ENCODE measurements at places on chromosomes 13 and 19.

DNA sequence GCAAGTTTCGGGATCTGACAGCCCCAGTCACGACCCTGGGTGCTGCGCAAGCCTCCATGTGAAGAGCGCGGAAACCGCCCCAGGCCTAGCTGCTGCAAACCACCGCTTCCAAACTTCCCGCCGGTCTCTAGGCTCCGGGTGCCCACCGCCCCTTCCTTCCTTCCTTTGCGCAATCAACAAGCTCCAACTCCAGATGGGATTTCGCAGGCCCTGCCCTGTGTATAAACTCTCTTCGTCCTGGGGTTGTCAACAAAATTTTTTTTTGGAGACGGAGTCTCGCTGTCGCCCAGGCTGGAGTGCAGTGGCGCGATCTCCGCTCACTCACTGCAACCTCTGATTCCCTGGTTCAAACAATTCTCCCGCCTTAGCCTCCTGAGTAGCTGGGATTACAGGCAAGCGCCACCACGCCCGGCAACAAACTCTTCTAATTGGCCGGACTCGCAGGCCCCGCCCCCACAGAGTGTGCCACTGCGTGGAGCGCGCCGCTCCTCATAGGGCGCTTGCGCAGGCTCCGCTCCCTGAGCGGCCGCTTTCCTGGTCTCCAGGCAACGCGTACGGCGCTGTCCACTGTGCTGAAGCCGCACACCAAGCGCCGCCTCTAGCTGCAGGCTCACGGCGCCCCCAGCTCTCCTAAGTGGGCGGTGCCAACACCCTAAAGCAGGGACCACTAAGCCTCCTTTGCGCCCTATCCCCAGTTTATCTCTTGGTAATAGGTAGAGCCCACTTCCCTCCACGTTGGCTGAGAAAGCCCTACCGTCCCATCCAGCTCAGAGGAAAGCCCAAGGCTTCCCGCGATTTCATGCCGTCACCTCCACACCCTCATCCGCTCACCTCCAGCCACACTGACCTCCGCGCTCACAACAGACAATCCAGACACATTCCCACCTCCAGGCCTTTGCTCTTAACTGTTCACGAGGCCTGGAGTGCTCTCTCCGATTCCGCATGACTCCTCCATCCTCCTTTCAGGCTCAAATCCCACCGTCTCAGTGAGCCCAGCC lies 5.5 kb upstream of the QTRT1 start:
- no peaks in the 10 kb centered on the region for H3K27me3 ChIP-seq
- no peaks in the 10 kb centered on the region for H3K4me1 ChIP-seq
- peak overlapping the region; percentile 19 for H3K4me3 ChIP-seq
- peaks cover 19% of the 10 kb centered on the region for H3K36me3 ChIP-seq

GRCh38 chr19:44718441-44719261 lies 19.7 kb downstream of the CEACAM16 start:
- peak; percentile 74 for DNase-seq
- no peak overlapping the region for H3K4me3 ChIP-seq
- no peaks in the 10 kb centered on the region for H3K36me3 ChIP-seq
- H3K27ac ChIP-seq = peak overlapping the region; percentile 91

DNA sequence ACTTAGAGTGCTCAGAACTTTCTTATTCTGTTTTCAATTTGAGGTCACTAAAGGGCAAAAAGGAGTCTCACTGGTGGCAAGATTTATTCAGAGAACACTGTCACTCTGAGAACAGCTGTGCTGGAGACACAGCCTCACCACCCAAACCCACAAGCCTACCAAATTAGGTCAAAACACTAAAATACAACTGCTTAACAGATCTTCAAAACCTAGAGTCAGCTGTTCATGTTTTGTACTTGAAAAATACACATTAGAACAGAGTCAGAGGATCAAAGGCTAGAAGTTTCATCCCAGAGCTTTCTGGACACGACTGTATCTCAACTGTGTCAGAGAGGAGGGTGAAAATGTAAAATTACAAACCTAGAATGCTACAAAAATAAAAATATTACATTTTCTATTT lies 89.3 kb downstream of the MIPEP start:
- no peak overlapping the region for H3K27ac ChIP-seq
- H3K36me3 ChIP-seq = peaks cover 14% of the 10 kb centered on the region
- H3K4me3 ChIP-seq = no peak overlapping the region

GRCh38 chr13:92260363-92260762 lies 861.9 kb downstream of the GPC5 start:
- no peak for DNase-seq
- H3K4me1 ChIP-seq = no peaks in the 10 kb centered on the region
- no peak overlapping the region for H3K4me3 ChIP-seq
- H3K36me3 ChIP-seq = no peaks in the 10 kb centered on the region
- H3K27ac ChIP-seq = no peak overlapping the region

GRCh38 chr19:6556480-6557195 lies 25.8 kb downstream of the TNFSF9 start:
- no peaks in the 10 kb centered on the region for H3K36me3 ChIP-seq
- DNase-seq = no peak
- no peaks in the 10 kb centered on the region for H3K27me3 ChIP-seq

DNA sequence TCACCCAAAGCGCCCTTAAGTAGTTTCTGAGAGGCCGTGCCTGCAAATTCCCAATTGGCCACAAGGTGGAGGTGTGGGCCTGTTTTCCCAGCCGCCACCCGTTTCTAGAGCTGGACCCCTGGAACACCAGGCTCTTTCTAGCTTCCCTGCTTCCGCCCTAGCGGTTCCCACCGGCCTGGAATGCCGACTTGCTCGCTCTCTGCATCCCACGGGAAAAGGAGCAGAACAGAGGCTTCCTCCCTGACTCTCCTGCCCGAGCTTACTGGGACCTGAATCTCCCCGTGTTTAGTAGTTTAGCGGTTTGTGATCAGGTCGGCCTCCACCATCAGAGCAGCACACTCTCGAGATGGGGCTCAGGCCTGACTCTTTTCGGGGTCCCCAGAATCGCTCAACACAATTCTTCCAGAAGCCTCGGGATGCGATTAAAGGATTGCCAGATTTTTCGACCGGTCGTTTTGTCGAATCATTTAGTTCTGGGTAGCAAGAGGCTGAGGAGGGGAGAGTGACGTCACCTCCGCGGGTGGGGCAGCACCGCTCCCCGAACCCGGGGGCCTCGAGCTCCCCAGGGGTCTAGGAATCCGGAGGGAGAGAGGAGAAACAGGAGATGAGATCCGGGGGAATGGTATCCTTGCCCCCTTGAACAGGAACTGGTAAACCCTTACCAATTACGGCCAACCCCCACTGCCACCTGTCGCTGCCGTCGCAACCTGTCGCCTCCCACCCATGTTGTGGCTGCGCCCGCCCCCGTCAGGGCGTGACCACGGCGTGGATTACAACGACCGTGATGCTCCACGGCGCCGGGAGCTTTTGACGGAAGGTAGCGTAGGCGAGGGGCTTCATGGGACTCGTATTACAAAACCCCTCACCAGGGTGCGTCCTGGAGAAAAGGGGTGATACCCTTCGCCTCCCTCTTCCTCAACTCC lies 8.0 kb downstream of the NAPSA start:
- no peak overlapping the region for H3K4me3 ChIP-seq
- no peaks in the 10 kb centered on the region for H3K27me3 ChIP-seq
- peak; percentile 56 for DNase-seq
- no peaks in the 10 kb centered on the region for H3K36me3 ChIP-seq
- no peaks in the 10 kb centered on the region for H3K4me1 ChIP-seq

- H3K36me3 ChIP-seq = no peaks in the 10 kb centered on the region
- no peak overlapping the region for H3K4me3 ChIP-seq
Measured at GRCh38 chr13:41004875-41005693, 14.0 kb downstream of the ELF1 start.

- no peak for DNase-seq
- H3K4me3 ChIP-seq = no peak overlapping the region
- no peak overlapping the region for H3K27ac ChIP-seq
- H3K36me3 ChIP-seq = no peaks in the 10 kb centered on the region
- no peaks in the 10 kb centered on the region for H3K27me3 ChIP-seq
Measured at GRCh38 chr19:1177322-1178114, 3.5 kb upstream of the SBNO2 start.

- H3K4me1 ChIP-seq = peaks cover 10% of the 10 kb centered on the region
- peaks cover 3% of the 10 kb centered on the region for H3K36me3 ChIP-seq
- H3K27me3 ChIP-seq = peaks cover 11% of the 10 kb centered on the region
Measured at GRCh38 chr19:50328224-50328872, 829 bp downstream of the KCNC3 start.

DNA sequence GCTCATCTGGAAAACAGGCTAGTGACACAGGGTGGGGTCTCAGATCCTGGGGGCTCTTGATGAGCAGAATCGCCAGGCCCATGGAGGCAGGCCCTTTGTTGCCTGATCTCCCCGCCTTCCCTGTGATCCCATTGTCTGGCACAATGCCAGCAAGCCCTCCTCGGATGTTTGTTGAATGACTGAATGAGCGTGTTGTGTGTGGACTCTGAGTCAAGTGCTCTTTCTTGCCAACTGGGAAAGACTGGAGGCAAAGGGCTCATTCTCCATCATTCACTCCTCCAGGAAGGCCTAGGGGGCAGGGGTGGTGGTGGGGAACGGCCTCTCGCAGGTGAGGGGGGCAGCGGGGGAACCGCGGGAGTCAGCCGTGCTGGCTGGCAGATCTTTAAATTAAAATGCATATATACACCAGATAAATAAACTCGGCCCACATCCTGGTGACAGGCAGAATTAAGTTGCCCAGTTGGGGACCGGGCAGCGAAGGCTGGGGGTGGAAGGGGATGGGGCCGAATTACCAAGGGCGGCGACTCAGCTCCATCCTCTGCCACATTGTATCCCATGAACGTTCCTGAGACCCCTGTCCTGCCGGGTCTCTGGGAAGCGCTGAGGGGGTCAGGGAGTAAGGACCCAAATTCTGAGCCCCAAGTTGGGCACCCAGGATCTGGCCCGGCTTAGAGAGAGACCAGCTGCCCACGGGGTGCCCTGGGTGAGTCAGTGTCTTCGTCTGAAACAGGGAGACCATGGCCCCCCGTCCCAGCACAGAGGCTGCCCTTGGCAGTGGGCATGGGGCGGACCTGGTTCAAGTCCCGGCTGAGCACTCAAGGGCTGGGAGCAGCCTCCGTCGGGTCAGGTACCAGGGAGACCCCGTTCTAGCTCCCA lies 24.5 kb downstream of the EFNA2 start:
- H3K36me3 ChIP-seq = no peaks in the 10 kb centered on the region
- no peaks in the 10 kb centered on the region for H3K4me1 ChIP-seq
- H3K27me3 ChIP-seq = no peaks in the 10 kb centered on the region

- no peak overlapping the region for H3K27ac ChIP-seq
- peaks cover 9% of the 10 kb centered on the region for H3K36me3 ChIP-seq
- peak; percentile 75 for DNase-seq
- no peaks in the 10 kb centered on the region for H3K4me1 ChIP-seq
- H3K4me3 ChIP-seq = no peak overlapping the region
Measured at GRCh38 chr19:35549174-35549788, 3.9 kb downstream of the TMEM147 start.

DNA sequence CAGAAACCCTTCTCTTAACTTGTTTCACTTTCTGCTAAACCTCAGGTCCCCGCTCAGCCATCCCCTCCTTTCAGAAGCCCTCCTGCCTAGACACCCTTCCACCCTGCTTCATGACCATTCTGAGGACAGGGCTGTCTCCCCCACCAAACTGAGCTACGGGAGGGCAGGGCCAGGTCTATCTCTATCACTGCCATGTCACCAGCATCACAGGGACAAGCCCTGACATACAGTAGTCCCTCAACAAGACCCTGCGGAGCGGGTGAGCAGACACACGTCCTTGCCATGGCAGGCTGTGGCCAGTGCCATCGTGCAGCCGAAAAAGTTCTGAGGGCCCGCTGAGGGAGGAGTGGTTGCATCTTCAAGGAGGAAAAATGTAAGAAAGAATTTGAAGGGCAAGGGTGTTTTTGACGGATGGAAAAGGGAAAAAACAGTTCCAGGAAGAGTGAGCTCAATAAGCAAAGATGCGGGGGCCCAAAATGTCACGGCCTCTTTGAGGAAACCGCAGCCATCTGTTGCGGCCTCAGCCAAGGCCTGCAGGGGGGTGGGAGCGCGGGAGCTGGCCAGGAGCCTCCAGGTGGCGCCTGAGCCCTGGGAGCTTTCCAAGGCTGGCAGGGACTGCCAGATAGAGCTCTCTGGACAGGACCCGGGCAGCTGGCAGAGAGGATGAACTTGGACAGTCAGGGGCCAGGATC lies 8.1 kb downstream of the PTGIR start:
- DNase-seq = no peak
- no peaks in the 10 kb centered on the region for H3K27me3 ChIP-seq
- no peak overlapping the region for H3K4me3 ChIP-seq
- H3K27ac ChIP-seq = no peak overlapping the region
- H3K4me1 ChIP-seq = no peaks in the 10 kb centered on the region

- no peak for DNase-seq
- peaks cover 4% of the 10 kb centered on the region for H3K4me1 ChIP-seq
- H3K27me3 ChIP-seq = no peaks in the 10 kb centered on the region
- no peaks in the 10 kb centered on the region for H3K36me3 ChIP-seq
Measured at GRCh38 chr19:6680141-6680540, 10.2 kb upstream of the TNFSF14 start.

DNA sequence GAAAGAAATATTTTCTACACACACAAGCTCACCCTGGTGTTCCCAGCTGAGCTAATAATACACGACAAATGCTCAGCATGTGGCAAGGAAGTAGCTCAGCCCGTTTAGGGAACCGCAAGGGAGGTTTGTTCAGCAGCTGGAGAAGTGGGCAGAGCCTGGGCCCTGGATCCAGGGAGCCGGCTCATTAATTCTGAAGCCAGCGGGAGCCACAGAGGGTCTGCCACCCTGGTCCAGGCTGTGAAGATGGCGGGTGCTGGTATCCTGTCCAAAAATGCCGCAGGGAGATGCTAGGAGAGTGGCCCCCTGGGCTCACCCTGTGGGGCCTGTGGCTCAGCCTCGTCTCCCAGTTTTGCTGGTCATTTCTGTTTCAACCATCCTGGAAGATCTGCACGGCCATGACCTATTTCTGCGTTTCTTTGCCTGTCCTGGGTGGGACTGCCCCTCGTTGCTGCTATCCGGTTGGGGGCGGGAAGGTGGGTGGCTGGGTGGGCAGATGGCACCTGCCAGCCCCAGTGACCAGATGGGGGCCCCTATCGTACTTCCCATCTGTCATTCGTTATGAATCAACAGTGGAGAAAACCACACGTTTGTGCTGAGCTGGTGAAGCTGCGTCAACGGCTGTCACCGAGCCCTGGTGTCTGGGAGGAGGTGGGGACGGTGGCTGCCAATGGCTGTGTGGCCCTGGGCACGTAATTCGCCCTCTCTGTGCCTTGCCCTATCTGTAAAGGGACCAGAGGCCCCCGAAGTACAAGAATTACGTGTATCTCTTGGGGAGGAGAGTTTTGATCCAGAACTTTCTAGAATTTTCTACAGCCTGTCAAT lies 2.7 kb upstream of the GNA15 start:
- no peaks in the 10 kb centered on the region for H3K4me1 ChIP-seq
- H3K36me3 ChIP-seq = no peaks in the 10 kb centered on the region
- H3K27ac ChIP-seq = no peak overlapping the region
- no peak overlapping the region for H3K4me3 ChIP-seq

DNA sequence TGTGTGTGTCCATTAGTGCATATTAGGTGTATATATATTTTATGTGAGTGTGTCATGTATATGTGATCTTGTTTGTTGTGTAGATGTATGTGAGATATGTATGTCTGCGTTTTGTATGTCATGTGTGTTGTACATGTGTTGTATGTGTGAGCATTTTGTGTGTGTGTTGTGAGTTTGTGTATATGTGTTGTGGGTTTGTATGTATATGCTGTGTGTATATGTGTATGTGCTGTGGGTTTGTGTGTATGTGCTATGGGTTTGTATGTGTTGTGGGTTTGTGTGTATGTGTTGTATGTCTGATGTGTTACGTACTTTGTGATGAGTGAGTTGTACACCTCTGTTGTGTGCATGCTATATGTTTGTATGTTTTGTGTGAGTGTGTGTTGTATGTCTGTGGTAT lies 8.1 kb downstream of the CEACAM20 start:
- H3K36me3 ChIP-seq = no peaks in the 10 kb centered on the region
- no peak for DNase-seq
- no peaks in the 10 kb centered on the region for H3K27me3 ChIP-seq
- H3K27ac ChIP-seq = no peak overlapping the region
- no peaks in the 10 kb centered on the region for H3K4me1 ChIP-seq
- no peak overlapping the region for H3K4me3 ChIP-seq

All from H1 (cell line).